ENCODE measurements at places on chromosomes 16 and 17. TPM values are rescaled to one million over a fixed set of nuclear protein-coding genes. Genes with fewer than 3 reads are reported as not detected.
A peak's percentile ranks its signal among the peaks of the same experiment; 100 is the strongest.

Gene SMIM22
- not detected for total RNA-seq

DNA sequence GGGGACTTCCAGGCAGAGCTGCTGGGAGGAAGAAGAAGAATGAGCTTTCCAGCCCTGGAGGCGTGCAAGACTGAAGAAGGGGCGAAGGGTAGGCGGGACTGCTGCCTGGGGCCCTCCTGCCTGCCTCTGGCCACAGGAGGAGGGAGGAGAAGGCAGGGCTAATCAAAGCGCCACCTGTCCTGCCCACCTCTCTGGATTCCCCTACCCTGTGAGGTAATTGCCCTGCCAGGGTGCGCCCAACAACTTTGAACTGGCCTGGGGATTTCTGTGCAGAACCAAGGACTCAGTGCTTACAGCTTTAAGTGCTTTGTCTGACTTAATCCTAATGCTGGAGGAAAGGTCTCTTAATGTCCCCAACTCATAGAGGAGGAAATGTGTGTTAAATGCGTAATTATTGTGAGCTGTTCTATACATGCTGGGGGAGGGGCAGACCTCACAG lies at the start of gene NOXO1:
Gene NOXO1, minus strand, starts transcription at position 72 of the 439 bp plus-strand sequence. CDS start 290 bp downstream, outside the sequence.
- no peak for DNase-seq

DNA sequence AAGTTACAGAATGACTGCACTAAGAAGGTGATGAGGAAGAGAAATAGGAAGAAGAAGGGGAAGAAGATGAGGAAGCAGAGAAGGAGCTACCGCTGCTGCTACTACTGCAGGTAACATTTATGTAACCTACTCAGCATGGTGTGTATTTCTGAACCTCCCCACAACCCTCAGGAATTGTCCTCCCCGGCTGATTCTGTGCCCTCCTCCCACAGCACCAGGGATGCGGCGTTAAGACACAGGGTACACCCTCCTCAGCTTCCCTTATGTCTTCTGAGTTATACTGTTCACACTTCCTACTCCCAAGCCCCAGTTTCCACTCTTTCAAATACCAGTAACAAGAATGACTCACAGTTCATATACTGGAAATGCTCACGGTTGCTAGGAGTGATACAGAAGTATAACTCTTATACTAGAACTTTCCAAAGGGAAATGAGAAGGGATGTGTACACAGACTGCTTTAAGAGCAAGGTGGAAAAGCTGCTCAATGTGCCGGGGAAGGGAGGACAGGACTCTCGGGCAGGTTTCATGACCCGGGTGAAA lies 224.5 kb upstream of the PSMD7 start:
- DNase-seq, result no peak

GRCh38 chr17:76481071-76481655 lies 13.8 kb downstream of the AANAT start:
- DNase-seq, result peak; percentile 98

GRCh38 chr17:68293490-68294195 lies 2.3 kb downstream of the ARSG start:
- no peak for DNase-seq

Data from OCI-LY7 (cell line).